Effector memory CD4-positive, alpha-beta T cell (primary cell): ENCODE measurements at places on chromosomes 7 and 10.

GRCh38 chr7:98837630-98837972, 32.2 kb downstream of the TMEM130 start:
- no peak overlapping the region for H3K4me3 ChIP-seq
- no peak for DNase-seq
- no peaks in the 10 kb centered on the region for H3K27me3 ChIP-seq
- H3K27ac ChIP-seq, result no peak overlapping the region

GRCh38 chr10:61975391-61975932, 74.0 kb downstream of the ARID5B start:
- no peaks in the 10 kb centered on the region for H3K4me1 ChIP-seq
- H3K4me3 ChIP-seq, result no peak overlapping the region
- H3K27me3 ChIP-seq, result no peaks in the 10 kb centered on the region
- H3K36me3 ChIP-seq, result no peaks in the 10 kb centered on the region
- no peak overlapping the region for H3K27ac ChIP-seq

GRCh38 chr7:139016931-139017511, 18.8 kb downstream of the ZC3HAV1L start:
- no peak overlapping the region for H3K27ac ChIP-seq
- DNase-seq, result no peak
- H3K4me1 ChIP-seq, result no peaks in the 10 kb centered on the region
- H3K4me3 ChIP-seq, result no peak overlapping the region
- H3K36me3 ChIP-seq, result no peaks in the 10 kb centered on the region

DNA sequence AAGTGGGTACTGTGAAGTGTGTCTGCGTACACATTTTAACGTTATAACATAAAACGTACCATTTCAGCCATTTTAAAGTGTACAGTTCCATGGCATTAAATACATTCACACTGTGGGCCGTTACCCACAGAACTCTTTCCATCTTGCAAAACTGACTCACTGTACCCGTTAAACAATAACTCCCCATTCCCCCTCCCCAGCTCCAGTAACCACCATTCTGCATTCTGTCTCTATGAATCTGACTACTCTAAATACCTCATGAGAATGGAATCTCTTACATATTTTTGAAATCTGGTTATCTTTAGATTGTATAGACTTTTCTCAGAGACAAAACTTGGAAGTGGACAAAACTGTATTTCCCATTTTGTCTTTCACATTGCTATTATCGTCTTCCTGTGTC, 9.3 kb downstream of the ARL3 start:
- no peaks in the 10 kb centered on the region for H3K27me3 ChIP-seq
- peaks cover 3% of the 10 kb centered on the region for H3K36me3 ChIP-seq
- DNase-seq, result no peak
- H3K4me1 ChIP-seq, result no peaks in the 10 kb centered on the region
- no peak overlapping the region for H3K27ac ChIP-seq

DNA sequence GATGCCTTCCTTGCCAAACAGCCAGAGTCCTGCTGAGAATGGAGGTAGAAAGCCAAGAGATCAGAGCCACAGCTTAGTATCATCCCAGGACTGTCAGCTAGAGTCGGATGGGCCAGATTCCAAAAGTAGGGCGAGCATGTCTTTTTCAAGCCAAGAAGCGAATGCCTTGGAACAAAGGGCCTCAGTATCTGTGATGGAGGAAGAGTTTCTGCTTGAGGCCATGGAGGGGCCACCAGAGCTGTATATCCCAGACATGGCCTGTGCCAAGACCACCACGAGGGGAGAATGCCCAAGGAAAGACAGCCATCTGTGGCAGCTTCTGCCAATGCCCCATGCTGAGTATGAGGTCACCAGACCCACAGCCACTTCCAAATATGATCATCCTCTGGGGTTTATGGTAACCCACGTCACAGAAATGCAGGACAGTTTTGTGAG, 44.3 kb upstream of the PPP1R17 start:
- no peak overlapping the region for H3K27ac ChIP-seq
- H3K4me3 ChIP-seq, result no peak overlapping the region
- H3K27me3 ChIP-seq, result no peaks in the 10 kb centered on the region
- H3K4me1 ChIP-seq, result no peaks in the 10 kb centered on the region
- DNase-seq, result no peak
- H3K36me3 ChIP-seq, result no peaks in the 10 kb centered on the region

DNA sequence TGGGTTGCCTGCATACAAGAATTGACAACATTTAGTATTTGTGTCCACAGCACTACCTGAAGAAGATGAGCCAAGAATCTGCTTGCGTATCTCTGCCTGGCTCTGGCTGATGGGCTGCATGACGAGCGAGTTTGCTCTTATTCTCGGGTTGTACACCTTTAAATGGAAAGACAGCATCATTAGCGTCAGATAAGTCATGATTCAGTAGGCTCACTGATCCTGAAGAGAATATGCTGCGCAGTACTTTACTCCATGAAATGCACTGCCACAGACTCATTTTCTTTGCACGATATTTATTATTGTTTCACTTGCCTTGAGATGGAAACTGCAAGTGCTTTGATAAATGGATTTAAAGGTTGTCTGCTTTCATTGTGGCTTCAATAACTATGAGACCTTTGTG, 28.6 kb downstream of the DHX32 start:
- H3K36me3 ChIP-seq, result peaks cover 14% of the 10 kb centered on the region
- H3K27ac ChIP-seq, result no peak overlapping the region
- no peak for DNase-seq
- no peaks in the 10 kb centered on the region for H3K27me3 ChIP-seq
- H3K4me1 ChIP-seq, result no peaks in the 10 kb centered on the region

DNA sequence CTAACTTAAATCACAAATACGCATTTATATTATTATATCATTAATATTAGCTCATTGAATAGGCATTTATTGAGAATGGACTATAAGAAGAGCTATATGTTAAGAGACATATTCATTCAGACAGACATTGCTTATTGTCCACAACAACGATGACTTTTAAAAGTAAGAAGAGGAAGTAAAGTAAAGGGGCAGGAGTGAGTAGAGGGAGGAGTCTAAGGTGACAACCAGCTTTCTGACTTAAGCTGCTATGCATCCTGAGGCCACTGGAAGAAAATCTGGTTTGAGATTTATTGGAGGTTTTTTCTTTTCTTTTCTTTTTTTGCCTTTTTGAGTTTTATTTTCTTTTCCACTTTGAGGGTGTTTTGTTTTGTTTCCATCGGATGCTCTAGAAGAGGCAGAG, 723.5 kb downstream of the GRM8 start:
- H3K4me1 ChIP-seq, result no peaks in the 10 kb centered on the region
- H3K27me3 ChIP-seq, result no peaks in the 10 kb centered on the region
- DNase-seq, result no peak
- H3K36me3 ChIP-seq, result no peaks in the 10 kb centered on the region
- H3K27ac ChIP-seq, result no peak overlapping the region
- no peak overlapping the region for H3K4me3 ChIP-seq

DNA sequence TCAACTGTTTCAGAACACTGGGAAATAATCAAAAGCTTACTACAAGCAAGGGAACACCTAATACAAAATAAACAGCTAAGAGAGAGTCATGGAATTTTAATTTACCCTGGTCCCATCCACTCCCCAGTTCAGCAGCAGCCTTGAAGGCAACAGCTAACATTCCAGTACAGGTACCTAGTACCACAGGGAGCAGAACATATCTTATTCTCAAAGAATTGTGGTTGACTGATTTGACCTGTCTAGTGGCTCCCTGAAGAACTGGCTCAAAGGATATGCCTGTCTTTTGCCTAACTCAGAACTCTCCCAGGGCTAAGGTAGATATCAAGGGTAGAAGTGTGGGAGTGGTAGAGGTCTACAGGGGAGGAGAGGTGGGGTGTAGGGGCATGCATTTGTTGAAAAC, 32.3 kb downstream of the SMURF1 start:
- peaks cover 5% of the 10 kb centered on the region for H3K4me1 ChIP-seq
- no peaks in the 10 kb centered on the region for H3K27me3 ChIP-seq
- H3K36me3 ChIP-seq, result no peaks in the 10 kb centered on the region
- no peak overlapping the region for H3K4me3 ChIP-seq

DNA sequence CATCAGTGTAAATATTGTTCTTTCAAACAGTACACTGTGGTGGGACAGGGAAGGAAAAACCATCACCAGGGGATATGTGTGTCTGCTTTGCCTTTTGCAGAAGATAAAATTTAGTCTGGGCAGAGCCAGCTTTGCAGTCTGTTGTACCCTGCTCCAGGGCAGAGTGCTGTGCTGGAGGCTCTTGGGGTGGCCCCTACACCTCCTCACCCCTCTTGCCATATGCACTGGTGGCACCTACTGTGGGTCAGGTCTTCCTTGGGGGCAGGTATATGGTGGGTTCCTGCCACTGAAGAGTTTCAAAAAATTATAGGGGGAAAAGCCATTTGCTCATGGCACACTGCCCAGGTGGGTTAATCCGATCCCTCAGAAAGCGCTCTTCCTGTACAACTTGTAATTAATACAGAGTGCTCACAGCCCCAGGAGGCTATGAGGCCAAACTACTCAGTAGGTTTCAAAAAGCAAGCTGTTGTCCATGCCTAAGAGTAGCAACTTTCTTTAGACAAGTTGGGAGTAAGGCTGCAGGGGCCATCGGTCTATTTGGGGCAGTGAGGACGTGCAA, 112.7 kb upstream of the BMPER start:
- H3K4me3 ChIP-seq, result no peak overlapping the region
- H3K4me1 ChIP-seq, result no peaks in the 10 kb centered on the region
- DNase-seq, result no peak
- H3K27me3 ChIP-seq, result no peaks in the 10 kb centered on the region
- no peaks in the 10 kb centered on the region for H3K36me3 ChIP-seq

- H3K27ac ChIP-seq, result no peak overlapping the region
- no peaks in the 10 kb centered on the region for H3K36me3 ChIP-seq
- H3K4me1 ChIP-seq, result no peaks in the 10 kb centered on the region
- H3K4me3 ChIP-seq, result no peak overlapping the region
- H3K27me3 ChIP-seq, result no peaks in the 10 kb centered on the region
- no peak for DNase-seq
Measured at GRCh38 chr7:121032645-121033460, 44.3 kb downstream of the CPED1 start.

DNA sequence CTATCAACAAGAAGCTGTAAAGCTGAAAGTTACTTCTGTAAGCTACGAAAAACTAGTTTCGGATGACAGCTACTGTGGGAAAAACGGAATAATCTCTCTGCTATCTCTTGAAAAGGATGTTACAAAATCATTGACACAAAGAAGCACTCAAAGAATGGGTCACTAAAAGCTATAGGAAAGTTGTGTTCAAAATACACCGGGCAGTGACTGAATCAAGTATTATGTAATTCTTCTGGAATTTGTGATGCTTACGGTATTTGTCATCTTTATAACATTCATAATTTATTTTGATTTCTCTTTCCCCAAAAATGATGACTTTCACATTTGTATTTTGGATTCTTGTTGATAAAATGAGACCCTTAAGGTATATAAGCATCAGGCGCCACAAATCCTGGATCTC, 112.1 kb upstream of the KLF6 start:
- no peaks in the 10 kb centered on the region for H3K36me3 ChIP-seq
- H3K4me3 ChIP-seq, result no peak overlapping the region

DNA sequence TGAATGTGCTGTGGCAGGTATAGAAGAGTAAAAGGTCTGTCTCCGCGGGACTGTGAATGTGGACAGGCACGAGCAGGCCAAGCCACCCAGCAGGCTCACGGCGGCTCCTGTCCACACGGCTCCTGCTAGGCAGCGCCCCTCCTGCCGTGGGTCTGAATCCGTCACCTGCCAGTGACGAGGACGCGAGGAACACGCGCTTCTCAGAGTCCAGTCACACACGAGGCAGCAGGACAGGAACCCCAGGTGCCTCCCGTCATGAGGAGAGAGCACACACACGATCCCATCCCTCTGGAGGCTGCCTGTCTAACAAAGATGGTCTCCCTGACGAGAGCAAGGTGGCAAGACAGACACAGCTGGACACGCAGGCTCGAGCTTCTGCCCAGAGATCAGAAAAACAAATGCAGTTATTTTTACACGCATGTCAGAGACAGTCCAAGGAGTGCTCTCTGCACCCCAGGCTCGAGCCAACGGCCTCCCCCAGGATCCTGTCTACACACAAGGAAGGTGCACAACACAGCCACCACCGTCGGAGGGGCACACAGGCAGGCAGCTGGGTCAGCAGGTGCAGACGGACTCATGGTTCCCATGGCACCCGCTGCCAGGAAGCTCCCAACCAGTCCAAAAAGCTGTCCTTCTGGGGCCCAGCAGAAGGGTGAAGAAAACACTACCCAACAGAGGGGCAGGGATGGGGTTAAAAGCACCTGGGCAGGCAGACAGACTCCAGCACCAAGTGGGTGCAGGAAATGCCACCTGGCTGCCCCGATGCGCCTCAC, 103.2 kb downstream of the MAD1L1 start:
- no peak overlapping the region for H3K27ac ChIP-seq
- no peak for DNase-seq
- no peaks in the 10 kb centered on the region for H3K4me1 ChIP-seq
- H3K36me3 ChIP-seq, result no peaks in the 10 kb centered on the region
- no peaks in the 10 kb centered on the region for H3K27me3 ChIP-seq
- H3K4me3 ChIP-seq, result no peak overlapping the region

GRCh38 chr10:14191871-14192270, 138.9 kb downstream of the FRMD4A start:
- H3K27me3 ChIP-seq, result no peaks in the 10 kb centered on the region
- no peak for DNase-seq
- no peak overlapping the region for H3K27ac ChIP-seq
- no peak overlapping the region for H3K4me3 ChIP-seq
- no peaks in the 10 kb centered on the region for H3K36me3 ChIP-seq

DNA sequence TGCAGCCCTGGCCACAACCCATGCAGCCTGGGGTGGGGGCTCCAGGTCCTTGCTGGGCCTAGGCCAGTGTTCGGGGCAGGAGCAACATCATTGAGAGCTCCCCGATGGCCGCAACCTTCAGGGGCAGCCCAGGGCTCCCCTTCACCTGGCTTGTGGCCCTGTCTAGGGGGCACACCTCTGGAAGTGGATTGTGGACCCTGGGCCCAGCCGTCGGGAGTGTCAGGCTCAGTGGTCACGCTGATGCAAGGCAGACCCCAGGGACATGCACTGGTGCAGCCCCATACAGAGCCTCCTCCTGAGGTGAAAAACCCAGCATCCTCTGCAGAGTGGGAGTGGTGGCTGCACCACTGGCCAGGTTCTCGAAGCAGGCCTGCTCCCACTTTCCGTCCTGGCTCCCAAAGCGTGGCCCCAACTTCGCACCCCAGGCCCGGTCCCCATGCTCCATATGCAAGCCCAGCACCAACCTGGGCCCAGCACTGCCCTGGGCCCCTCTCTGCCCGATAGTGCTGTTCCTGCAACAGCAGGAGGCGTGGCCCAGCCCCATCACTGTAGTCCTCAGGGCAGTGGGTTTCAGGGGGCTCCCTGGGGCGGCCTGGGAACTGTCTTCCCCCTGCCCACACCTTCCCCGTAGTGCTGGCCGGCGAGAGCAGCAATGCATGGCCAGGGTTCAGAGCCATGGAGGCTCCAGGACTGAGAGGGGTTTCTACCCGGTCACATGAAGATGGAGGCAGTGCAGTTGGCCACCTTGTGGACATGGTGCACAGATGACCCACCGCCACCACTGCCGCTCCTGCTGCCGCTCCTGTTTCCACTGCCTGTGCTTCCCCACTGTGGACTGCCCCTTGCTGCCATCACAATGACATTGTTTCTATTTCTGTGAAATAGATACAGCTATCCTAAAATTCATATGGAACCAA, 303.9 kb upstream of the NRG3 start:
- no peaks in the 10 kb centered on the region for H3K27me3 ChIP-seq
- no peaks in the 10 kb centered on the region for H3K36me3 ChIP-seq
- DNase-seq, result no peak

GRCh38 chr10:124119946-124120345, 26.5 kb upstream of the CHST15 start:
- no peak overlapping the region for H3K27ac ChIP-seq
- no peaks in the 10 kb centered on the region for H3K4me1 ChIP-seq
- no peaks in the 10 kb centered on the region for H3K36me3 ChIP-seq
